ENCODE measurements at places on chromosomes 3 and 15.
A peak's percentile ranks its signal among the peaks of the same experiment; 100 is the strongest.

GRCh38 chr3:122581622-122582021, 4.2 kb downstream of the PARP15 start:
- DNase-seq: no peak

DNA sequence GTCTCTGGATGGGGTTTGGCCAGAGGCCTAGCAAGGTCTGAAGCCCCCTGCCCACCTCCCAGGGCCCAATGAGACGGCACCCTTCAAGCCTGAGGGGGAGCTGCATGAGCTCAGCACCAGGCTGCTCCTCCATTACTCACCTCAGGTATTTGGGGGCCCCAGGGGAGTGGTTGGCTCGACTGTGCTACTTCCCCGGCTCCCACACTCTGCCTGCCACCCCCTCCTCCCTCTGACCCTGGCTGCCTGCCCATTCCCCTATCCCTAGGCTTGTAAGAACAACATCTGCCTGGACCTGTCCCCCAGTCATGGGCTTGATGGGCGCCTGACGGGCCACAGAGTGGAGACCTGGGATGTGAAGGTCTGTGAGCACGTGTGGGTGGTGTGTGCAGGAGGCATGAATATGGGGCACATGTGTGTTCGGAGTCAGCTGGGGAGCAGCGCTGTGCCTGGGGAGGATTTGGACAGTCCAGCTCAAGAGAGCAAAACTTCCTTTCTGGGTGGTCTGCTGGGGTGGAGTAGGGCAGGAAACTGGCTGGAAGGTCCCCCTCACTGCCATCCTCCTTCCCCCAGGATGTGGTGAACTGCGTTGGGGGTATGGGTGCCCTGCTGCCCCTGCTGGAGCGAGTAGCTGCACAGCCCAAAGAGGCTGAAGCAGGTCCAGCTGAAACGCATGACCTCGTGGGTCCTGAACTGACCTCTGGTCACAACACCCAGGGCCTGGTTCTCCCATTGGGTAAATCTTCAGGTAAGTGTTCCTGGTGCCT, 17.4 kb downstream of the NBEAL2 start:
- no peak for DNase-seq

GRCh38 chr3:171330938-171331337, 129.3 kb downstream of the TNIK start:
- DNase-seq: no peak

DNA sequence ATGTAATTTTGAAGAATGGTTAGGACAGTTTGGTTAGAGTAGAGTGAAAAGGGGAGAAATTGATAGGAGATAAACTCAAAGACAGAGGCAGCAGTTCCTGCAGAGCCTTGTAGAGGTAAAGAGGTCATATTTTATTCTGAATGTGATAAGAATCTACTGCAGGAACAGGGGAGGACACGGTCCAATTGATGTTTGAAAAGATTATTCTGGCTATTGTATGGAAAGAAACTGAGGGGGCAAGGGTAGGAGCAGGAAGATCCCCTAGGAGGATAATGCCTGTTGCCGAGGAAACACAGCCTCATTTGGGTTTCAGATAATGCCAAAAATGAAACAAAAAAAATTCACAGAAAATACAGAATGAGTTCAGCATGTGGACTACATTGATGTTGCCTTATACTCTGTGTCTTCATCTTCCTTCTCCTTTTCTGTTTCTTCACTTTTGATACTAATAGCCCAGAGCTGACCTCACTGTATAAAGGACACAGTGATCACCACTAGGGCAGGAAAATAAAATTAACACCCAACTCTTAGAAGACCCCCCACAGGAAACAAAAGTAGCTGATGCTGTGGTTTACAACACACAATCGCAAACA, 454.6 kb upstream of the UBE2E2 start:
- DNase-seq: no peak

DNA sequence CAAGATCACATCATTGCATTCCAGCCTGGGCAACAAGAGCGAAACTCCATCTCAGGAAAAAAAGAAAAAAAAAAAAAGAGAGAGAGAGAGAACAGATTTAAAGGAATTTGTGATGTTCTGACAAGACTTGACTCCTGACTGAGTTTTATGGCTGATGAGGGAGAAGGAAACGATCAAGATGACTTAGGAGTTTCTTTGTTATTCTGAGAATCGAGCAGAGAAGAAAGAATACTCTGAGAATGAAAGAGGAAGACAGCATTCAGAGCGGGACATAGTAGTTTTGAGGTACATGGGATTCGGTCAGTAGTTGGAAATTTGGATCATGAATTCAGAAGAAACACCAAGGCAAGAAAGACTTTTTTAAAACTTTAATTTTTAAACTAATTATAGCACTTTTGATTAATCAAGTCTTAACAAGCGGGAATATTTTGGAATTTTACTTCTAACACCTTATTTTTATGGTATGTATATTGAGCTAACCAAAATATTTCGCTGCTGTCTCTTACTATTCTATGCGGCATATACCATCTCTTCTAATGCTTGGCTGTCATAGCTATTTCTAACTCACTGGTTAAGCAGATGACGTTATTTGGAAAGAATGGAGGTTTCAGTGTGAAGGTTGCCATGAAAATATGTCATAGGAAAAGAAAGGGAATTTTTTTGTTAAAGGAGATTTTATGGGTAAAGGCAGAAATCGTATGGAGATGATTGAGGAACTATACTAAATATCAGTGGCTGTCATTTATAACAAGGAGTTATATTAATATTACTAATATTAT, 644.1 kb downstream of the RBMS3 start:
- no peak for DNase-seq

DNA sequence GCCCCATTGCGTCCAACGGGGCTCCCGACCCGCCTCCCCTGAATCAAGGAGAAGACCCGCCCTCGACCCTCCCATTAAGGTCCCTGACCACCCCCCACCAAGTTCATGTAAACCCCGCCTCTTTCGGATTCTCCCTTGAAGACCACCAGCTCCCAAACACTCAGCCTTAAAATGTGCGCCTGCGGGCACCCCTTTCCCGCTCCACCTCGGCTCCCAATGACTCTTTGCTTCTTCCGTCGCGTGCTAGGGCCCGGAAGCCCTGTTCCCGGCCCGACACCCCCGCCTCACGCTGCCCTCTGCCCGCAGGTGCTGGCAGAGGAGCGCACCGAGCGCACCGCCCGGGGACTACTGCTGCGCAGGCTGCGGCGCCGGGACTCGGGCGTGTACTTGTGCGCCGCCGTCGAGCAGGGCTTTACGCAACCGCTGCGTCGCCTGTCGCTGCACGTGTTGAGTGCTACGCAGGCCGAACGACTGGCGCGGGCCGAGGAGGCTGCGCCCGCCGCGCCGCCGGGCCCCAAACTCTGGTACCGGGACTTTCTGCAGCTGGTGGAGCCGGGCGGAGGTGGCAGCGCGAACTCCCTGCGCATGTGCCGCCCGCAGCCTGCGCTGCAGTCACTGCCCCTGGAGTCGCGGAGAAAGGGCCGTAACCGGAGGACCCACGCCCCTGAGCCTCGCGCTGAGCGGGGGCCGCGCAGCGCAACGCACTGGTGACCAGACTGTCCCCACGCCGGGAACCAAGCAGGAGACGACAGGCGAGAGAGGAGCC, 2.7 kb upstream of the LSMEM2 start:
- no peak for DNase-seq

DNA sequence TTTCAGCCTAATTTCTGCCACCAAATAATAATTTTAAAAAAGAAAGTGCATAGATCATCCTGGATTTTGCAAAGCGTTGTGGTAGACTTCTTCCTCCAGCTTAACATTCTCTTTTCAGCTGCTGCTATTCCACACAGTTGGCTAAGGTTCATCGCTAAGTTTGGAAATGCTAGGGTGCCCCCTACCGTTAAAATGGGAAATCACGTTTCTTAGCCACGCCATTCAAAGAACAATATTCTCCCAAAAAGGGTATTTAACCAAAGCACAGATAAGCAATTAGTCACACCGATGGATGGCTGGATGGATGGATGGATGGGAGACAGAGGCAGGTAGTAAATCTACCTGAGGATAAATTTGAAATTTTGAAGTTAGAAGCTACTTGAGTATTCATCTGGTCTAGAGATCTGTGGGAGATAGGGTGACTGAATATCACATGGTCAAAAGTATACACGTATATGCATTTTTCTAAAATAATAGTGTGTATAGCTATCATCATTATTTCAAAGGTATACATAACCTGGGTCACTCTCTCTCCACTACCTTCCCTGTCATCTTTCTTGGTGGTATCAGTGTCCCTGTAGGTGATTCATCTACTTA, 67.2 kb downstream of the EFHB start:
- DNase-seq: peak; percentile 83

- DNase-seq: no peak
Observed at GRCh38 chr15:24898715-24899272, 56.0 kb upstream of the SNRPN start.

DNA sequence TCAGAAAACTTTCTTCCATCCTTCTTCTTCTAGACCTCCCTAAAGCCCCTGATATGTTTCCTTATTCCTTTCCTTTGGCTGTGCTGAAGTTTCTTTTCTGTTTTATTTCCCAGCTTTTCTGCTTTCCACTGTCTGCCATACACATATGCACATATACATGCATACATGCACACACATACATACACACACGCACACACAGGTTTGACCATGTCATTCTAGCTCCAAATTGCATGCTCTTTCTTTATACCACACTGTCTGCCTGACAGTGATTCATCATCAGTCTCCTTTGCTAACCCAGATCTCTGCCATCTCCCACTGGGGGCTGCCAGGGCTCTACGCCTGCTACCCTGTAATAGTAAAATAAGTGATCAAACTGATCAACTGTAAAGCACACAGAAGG, 181.3 kb downstream of the STAC start:
- no peak for DNase-seq

DNA sequence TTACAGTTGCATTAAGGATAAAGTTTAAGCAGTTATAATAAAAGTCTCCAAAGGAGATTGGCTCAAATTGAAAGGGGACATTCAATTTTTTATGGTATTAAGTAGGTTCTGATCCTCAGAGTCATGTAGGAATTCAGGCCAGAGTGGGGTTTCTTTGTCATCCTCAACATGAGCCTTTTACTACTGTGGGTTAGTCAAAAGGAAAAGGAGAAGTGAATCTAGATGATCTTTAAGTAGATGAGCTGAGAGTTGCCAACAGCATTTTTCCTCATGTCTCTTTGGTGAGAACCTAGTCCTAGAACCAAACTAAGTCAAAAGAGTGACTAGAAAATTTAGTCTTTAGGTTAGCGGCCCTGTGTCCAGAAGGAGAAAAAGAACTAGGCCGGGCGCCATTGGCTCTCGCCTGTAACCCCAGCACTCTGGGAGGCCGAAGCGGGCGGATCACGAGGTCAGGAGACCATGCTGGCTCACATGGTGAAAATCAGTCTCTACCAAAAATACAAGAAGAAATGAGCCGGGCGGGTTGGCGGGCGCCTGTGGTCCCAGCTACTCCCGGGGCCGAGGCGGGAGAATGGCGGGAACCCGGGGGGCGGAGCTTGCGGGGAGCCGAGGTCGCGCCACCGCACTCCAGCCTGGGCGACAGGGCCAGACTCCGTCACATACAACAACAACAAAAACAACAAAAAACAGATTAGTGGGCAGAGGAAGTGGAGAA, 4.2 kb upstream of the CHL1 start:
- DNase-seq: no peak

DNA sequence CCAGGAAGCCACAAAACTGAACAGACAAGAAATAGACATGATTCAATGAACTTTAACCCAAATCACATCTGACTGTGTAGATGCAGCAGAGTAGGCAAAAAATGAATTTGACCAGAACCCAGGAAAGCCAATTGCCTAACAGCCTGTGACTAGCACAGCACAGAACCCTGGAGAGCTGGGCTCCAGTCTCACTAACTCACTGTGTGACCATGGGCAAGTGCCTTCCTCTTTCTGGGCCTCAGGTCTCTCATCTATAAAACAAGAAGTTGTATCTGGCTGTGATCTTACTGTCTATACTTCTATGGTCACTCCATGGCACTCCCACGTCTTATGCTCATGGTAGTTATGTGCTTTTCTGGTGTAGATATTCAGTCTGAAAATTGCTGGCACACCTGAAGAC, 48.1 kb upstream of the USP3 start:
- DNase-seq: no peak

- no peak for DNase-seq
Observed at GRCh38 chr15:25776071-25776746, 86.9 kb downstream of the ATP10A start.

DNA sequence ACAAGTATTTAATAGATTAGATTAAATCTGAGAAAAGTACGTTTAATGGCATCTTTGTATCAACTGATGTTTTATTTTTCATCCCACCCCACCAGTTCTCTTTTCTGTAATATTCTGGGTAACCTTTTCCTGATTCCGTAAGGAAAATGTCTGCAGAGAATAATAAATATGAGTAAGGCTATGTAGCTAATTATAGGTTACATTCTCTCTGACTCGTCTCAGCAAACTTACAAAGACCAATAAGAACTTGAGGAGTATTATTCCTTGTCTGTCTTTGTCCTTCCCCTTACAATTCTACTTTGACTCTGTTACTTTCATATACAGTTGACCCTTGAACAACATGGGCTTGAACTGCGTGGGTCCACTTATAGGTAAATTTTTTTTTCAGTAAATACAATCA, 12.1 kb downstream of the SNAP23 start:
- DNase-seq: no peak

- no peak for DNase-seq
Observed at GRCh38 chr15:100291106-100291505, 50.7 kb downstream of the ADAMTS17 start.

- DNase-seq: peak; percentile 65
Observed at GRCh38 chr3:172153335-172153861, 114.0 kb downstream of the FNDC3B start.

GRCh38 chr15:39918688-39919385, 1.2 kb downstream of the GPR176 start:
- DNase-seq: no peak

DNA sequence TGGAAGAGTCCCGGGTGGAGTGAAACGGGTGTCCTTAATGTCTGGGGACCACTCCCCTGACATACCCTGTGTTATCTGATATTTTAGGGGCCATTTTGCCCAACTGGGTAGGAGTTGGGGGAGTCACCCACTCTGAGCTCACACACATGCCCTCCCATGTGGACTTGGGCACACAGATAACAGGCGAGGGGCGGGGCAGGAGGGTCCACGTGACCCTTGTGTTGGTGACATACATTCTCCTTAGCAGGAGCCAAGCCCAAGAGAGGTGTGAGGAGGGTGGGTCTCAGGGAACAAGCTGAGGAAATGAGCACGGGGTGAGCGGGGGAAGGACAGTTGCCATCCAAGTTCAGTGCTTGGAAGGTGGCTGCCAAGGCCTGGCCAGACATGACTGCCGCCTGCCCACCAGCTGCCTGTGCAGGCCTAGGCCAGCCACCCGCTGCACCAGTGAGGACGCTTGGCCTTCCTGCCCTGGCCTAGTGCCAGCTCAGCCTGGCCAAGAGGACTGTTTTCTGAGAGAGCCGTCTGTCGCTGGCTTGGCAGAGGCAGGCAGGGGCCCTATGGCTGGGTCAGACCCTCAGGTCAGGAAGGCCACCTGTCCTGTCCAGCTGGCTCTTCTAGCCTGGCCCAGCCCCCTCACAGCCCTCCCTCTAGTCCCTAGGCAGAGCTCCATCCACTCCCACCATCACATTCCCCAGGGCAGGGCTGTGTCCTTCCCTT, 31.3 kb upstream of the TMEM115 start:
- DNase-seq: peak; percentile 31

GRCh38 chr3:138732456-138732855, 102.3 kb downstream of the PIK3CB start:
- no peak for DNase-seq
